Suprapubic skin (tissue), 4 donors: ENCODE measurements at places on chromosomes 3 and 15. TPM values are rescaled to one million over a fixed set of nuclear protein-coding genes. Genes with fewer than 3 reads are reported as not detected.

DNA sequence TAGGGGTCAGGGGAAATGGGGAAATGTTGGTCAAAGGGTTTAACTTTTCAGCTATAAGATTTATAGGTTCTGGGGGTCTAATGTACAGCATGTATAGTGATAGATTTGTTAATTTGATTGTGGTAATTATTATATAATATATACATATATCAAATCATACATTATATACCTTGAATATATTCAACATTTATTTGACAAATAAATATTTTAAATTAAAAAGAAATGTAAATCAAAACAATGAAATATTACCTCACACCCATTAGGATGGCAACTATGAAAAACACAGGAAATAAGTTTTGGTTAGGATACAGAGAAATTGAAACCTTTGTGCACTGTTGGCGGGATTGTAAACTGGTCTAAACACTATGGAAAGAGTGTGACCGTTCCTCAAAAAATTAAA is 85.0 kb upstream of the SLCO2A1 start:
- H3K27ac ChIP-seq = no peak overlapping the region
- H3K4me1 ChIP-seq = no peaks in the 10 kb centered on the region
- H3K4me3 ChIP-seq = no peak overlapping the region
- H3K36me3 ChIP-seq = no peaks in the 10 kb centered on the region

DNA sequence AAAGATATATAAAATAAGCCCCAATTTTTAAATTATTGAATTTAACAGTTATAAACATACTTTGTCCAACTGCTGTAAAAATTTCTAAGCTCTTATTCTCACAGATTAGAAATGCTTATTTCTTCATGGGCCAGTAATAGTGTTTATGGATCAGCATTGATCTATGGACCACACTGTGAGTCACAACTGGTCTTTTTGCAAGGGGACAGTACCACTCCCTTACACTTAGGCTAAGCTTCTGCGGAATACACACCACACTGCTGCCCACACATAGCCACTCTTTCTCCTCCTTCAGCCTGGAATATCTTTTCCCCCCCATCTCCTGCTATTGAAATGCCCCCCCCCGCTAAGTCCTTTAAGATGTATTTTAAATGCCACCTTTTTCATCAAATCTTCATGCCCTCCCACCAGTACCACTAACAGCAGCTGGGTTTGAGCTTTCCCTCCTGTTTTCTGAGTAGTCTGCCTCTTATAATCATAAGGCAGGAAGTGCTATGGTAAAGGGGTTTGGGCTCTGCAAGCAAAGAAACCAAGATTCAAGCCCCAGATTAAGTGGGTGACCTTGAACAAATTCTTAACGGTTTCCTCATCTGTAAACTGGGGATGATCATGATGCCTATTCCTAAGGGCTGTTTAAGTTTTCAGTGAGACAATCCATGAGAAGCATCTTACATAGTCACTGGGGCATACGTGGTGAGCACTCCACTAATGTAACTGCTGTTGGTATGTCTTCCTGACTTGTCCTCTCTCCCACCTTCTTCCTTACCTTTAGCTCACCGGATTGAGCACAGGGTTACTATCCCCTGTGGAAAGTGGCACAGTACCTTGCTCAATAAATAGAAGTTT is 69.2 kb downstream of the DCUN1D1 start:
- H3K4me3 ChIP-seq = no peak overlapping the region
- H3K27me3 ChIP-seq = no peaks in the 10 kb centered on the region
- H3K36me3 ChIP-seq = peaks cover 23% of the 10 kb centered on the region
- no peak for DNase-seq
- H3K27ac ChIP-seq = no peak overlapping the region
- no peaks in the 10 kb centered on the region for H3K4me1 ChIP-seq

- H3K36me3 ChIP-seq = no peaks in the 10 kb centered on the region
- DNase-seq = no peak
- no peak overlapping the region for H3K27ac ChIP-seq
- H3K4me1 ChIP-seq = no peaks in the 10 kb centered on the region
- no peaks in the 10 kb centered on the region for H3K27me3 ChIP-seq
Observed at GRCh38 chr3:130783629-130784028, 37.0 kb upstream of the PIK3R4 start.

DNA sequence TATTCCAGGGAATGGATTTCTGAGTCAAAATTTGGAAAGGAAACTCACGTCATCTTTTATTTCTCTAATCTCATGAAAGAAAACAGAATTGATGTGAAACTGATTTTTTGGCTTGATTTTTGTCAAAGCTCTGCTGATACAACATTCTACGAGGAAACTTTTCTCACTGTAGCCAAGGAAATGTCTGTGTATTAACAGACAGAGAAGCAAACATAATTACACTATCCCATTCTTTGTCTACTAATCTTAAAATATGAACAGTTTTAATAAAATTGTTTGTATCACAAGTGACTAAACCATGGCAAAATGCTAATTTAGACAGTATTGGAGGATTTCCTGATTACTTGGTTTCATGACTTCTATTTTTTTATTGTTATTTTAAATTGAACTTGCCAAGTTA is 1437.0 kb downstream of the OTOL1 start:
- no peaks in the 10 kb centered on the region for H3K36me3 ChIP-seq
- DNase-seq = no peak
- no peaks in the 10 kb centered on the region for H3K27me3 ChIP-seq
- no peaks in the 10 kb centered on the region for H3K4me1 ChIP-seq
- H3K27ac ChIP-seq = no peak overlapping the region

DNA sequence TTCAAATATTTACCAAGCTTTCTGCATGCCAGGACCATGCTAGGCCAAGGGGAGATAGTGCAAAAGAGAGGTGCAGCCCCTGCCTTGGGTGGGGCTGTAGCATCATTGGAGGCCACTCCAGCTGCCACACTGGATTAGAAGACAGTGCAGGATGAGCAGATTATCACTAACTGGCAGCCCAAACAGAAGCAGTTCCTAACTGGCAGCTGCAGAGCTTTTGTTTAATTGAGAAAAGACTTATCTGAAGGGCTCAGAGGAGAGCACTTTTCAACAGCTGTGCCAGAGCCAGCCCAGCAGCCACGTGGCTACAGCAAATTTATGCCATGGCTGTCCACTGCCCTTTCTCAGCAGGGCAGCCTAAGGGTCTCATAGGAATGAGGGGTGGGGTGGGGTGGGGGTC is 13.5 kb upstream of the ACSBG1 start:
- H3K36me3 ChIP-seq = no peaks in the 10 kb centered on the region
- no peak for DNase-seq
- no peak overlapping the region for H3K27ac ChIP-seq
- H3K27me3 ChIP-seq = no peaks in the 10 kb centered on the region
- no peaks in the 10 kb centered on the region for H3K4me1 ChIP-seq
- no peak overlapping the region for H3K4me3 ChIP-seq

- H3K4me1 ChIP-seq = no peaks in the 10 kb centered on the region
- H3K27ac ChIP-seq = no peak overlapping the region
- H3K27me3 ChIP-seq = no peaks in the 10 kb centered on the region
- DNase-seq = no peak
- H3K4me3 ChIP-seq = no peak overlapping the region
- no peaks in the 10 kb centered on the region for H3K36me3 ChIP-seq
Observed at GRCh38 chr3:94423578-94423977, 360.7 kb downstream of the NSUN3 start.

GRCh38 chr3:197700095-197700494 is 36.6 kb downstream of the RUBCN start:
- H3K27me3 ChIP-seq = no peaks in the 10 kb centered on the region
- H3K4me1 ChIP-seq = no peaks in the 10 kb centered on the region
- no peak for DNase-seq
- H3K36me3 ChIP-seq = peaks cover 80% of the 10 kb centered on the region
- H3K4me3 ChIP-seq = no peak overlapping the region

- no peak overlapping the region for H3K4me3 ChIP-seq
- no peaks in the 10 kb centered on the region for H3K27me3 ChIP-seq
- DNase-seq = no peak
- H3K27ac ChIP-seq = no peak overlapping the region
Observed at GRCh38 chr3:149307435-149307783, 26.0 kb downstream of the TM4SF18 start.

DNA sequence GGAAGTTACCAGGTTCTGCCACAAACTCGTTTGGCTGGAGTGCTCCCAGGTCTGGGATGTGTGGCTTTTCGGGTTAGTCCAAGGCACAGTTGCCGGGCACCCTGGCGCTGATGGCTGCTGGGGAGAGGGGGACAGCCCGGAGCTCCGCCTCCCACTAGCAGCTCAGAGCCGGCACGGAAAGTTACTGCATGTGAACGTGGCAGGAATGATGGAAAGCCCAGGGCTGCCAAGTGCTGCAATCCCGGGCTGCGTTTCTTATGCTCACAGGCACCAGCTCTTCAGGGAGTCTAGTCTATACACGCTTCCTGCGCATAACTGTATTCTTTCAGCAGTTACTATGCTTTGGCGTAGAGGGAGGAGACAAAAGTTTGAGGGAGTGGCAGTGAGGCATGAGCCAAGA is 141.8 kb upstream of the ICE2 start:
- DNase-seq = peak; percentile 76
- no peaks in the 10 kb centered on the region for H3K36me3 ChIP-seq
- H3K27me3 ChIP-seq = no peaks in the 10 kb centered on the region
- peak overlapping the region; percentile 72 for H3K27ac ChIP-seq
- peaks cover 36% of the 10 kb centered on the region for H3K4me1 ChIP-seq

DNA sequence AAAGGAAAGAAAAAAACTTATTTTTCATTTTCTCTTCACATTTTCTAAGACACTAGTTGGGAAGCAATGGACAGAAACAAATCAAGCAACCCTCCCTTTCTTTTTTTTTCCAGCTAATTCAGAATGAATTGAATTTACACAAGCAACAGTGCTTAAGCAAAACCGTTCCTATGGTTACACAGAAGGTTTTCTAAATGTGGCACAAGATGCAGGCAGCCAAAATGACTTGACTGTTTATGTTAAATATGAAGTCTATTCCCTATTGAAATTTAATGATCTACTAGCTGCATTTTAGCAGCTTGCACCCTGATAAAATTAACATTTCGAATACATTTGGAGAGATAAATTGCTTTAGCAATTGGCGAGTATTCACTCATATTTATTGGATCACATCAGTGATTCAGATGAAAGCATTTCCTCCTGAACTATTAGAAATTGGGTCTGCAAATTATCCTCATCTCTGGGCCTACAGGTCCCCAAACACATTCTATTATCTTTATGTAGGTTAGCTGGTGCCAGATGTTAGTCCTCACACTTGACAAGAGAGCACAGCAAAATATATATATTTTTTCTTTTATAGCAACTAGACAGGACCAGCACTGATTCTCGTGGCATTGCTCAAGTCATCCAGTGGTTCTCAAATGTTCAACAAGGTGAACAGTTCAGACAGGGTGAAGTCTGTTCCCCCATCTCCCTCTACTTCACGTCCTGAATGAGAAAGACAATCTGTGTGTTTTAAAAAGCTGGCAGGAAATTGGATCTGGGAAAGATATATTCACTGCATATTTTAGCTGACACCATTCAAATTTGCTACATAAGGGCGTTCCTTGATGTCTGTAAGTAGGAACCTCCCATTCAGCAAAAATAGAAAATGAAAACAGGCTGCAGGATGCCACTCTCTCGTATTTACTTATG is 463.6 kb upstream of the KCNMB2 start:
- H3K27me3 ChIP-seq = no peaks in the 10 kb centered on the region
- no peak overlapping the region for H3K27ac ChIP-seq
- H3K4me1 ChIP-seq = peaks cover 6% of the 10 kb centered on the region
- H3K36me3 ChIP-seq = no peaks in the 10 kb centered on the region
- DNase-seq = no peak
- no peak overlapping the region for H3K4me3 ChIP-seq

GRCh38 chr3:60675424-60675823 is 575.8 kb downstream of the FHIT start:
- no peaks in the 10 kb centered on the region for H3K36me3 ChIP-seq
- no peaks in the 10 kb centered on the region for H3K27me3 ChIP-seq
- H3K4me1 ChIP-seq = no peaks in the 10 kb centered on the region
- no peak overlapping the region for H3K4me3 ChIP-seq
- H3K27ac ChIP-seq = no peak overlapping the region
- no peak for DNase-seq

GRCh38 chr3:119240101-119240590 is 532 bp downstream of the B4GALT4 start:
- no peaks in the 10 kb centered on the region for H3K27me3 ChIP-seq
- peak overlapping the region; percentile 97 for H3K27ac ChIP-seq
- peaks cover 8% of the 10 kb centered on the region for H3K36me3 ChIP-seq
- peak overlapping the region; percentile 99 for H3K4me3 ChIP-seq
- no peak for DNase-seq

GRCh38 chr3:129121016-129121791 is 400 bp downstream of the RAB43 start:
- peak overlapping the region; percentile 95 for H3K27ac ChIP-seq
- peak overlapping the region; percentile 85 for H3K4me3 ChIP-seq
- H3K27me3 ChIP-seq = no peaks in the 10 kb centered on the region
- H3K4me1 ChIP-seq = peaks cover 33% of the 10 kb centered on the region

GRCh38 chr3:29527246-29527645 is 246.4 kb downstream of the RBMS3 start:
- H3K36me3 ChIP-seq = no peaks in the 10 kb centered on the region
- DNase-seq = no peak
- no peaks in the 10 kb centered on the region for H3K27me3 ChIP-seq
- no peak overlapping the region for H3K27ac ChIP-seq
- peaks cover 16% of the 10 kb centered on the region for H3K4me1 ChIP-seq

- no peak overlapping the region for H3K27ac ChIP-seq
- no peaks in the 10 kb centered on the region for H3K4me1 ChIP-seq
- H3K4me3 ChIP-seq = no peak overlapping the region
- no peaks in the 10 kb centered on the region for H3K36me3 ChIP-seq
- H3K27me3 ChIP-seq = no peaks in the 10 kb centered on the region
- DNase-seq = no peak
Observed at GRCh38 chr15:56341201-56341600, 24.0 kb upstream of the TEX9 start.

DNA sequence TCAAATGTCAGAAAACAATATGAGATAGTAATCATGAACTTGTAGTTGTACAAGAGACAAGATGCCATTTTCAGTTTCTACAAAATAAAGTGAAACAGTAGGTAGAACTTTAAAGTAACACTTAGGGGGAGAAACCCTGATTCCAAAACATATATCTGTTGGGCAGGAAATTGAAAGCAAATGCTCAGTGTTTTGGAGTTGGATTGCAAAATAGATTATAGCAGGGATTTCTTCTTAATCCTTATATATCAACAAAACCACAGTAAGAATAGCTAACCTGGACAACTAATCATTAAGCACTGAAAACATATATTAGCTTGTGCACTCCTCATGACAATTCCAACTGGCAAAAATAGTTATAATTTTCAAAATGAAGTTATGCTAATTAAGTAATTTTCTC is 46.9 kb downstream of the COMMD2 start:
- H3K4me1 ChIP-seq = peaks cover 3% of the 10 kb centered on the region
- no peak overlapping the region for H3K27ac ChIP-seq
- no peaks in the 10 kb centered on the region for H3K27me3 ChIP-seq

- peaks cover 53% of the 10 kb centered on the region for H3K4me1 ChIP-seq
- no peaks in the 10 kb centered on the region for H3K36me3 ChIP-seq
- no peak for DNase-seq
- H3K27ac ChIP-seq = no peak overlapping the region
- H3K27me3 ChIP-seq = no peaks in the 10 kb centered on the region
Observed at GRCh38 chr3:171755015-171755589, 55.2 kb downstream of the PLD1 start.

TMEM207 gene
- not detected for total RNA-seq

SCN5A gene
- total RNA-seq = 0.15 TPM

SPINK8 gene
- total RNA-seq = not detected

ACKR2 gene
- 2.4 TPM for total RNA-seq

MDFIC2 gene
- total RNA-seq = not detected
